ENCODE measurements at places on chromosomes 13 and 19. TPM values are rescaled to one million over a fixed set of nuclear protein-coding genes. Genes with fewer than 3 reads are reported as not detected.
A peak's percentile ranks its signal among the peaks of the same experiment; 100 is the strongest.

Gene DCT
- total RNA-seq, result not detected

Gene CPB2
- total RNA-seq, result 2.2 TPM

Gene IGFL3
- not detected for total RNA-seq

Gene SWSAP1
- total RNA-seq, result 0.37 TPM

Gene EPS8L1
- total RNA-seq, result 32.3 TPM

Gene IER2
- 150 TPM for total RNA-seq

- H3K4me1 ChIP-seq, result no peaks in the 10 kb centered on the region
- H3K36me3 ChIP-seq, result peaks cover 74% of the 10 kb centered on the region
- no peak for DNase-seq
- H3K27me3 ChIP-seq, result no peaks in the 10 kb centered on the region
- no peak overlapping the region for H3K4me3 ChIP-seq
Observed at GRCh38 chr13:49472186-49472585, 23.6 kb upstream of the PHF11 start.

GRCh38 chr19:4409123-4409933, 6.9 kb downstream of the CHAF1A start:
- no peaks in the 10 kb centered on the region for H3K36me3 ChIP-seq
- no peak for DNase-seq
- no peak overlapping the region for H3K4me3 ChIP-seq
- no peaks in the 10 kb centered on the region for H3K27me3 ChIP-seq
- no peaks in the 10 kb centered on the region for H3K4me1 ChIP-seq

- H3K27me3 ChIP-seq, result no peaks in the 10 kb centered on the region
- H3K4me3 ChIP-seq, result peak within 1 kb of the TSS; percentile 78
- DNase-seq, result peak; percentile 100
- H3K36me3 ChIP-seq, result no peaks in the 10 kb centered on the region
Observed at GRCh38 chr19:11597202-11598102, at the start of gene ZNF627. Gene ZNF627, plus strand, starts transcription at chr19:11597483. Its CDS starts 145 bp downstream, at chr19:11597628.

- no peaks in the 10 kb centered on the region for H3K27me3 ChIP-seq
- no peak for DNase-seq
- H3K4me3 ChIP-seq, result no peak overlapping the region
- H3K36me3 ChIP-seq, result no peaks in the 10 kb centered on the region
- peaks cover 19% of the 10 kb centered on the region for H3K4me1 ChIP-seq
Observed at GRCh38 chr19:48777720-48778119, 22.4 kb downstream of the FGF21 start.

GRCh38 chr19:16660763-16661479, at the start of gene TMEM38A:
Gene TMEM38A, plus strand, starts transcription at chr19:16661139. Its CDS starts 79 bp downstream, at chr19:16661218.
- no peaks in the 10 kb centered on the region for H3K27me3 ChIP-seq
- peaks cover 22% of the 10 kb centered on the region for H3K36me3 ChIP-seq
- peaks cover 43% of the 10 kb centered on the region for H3K4me1 ChIP-seq
- peak; percentile 81 for DNase-seq
- H3K27ac ChIP-seq, result peak within 1 kb of the TSS; percentile 85
- H3K4me3 ChIP-seq, result peak within 1 kb of the TSS; percentile 74

DNA sequence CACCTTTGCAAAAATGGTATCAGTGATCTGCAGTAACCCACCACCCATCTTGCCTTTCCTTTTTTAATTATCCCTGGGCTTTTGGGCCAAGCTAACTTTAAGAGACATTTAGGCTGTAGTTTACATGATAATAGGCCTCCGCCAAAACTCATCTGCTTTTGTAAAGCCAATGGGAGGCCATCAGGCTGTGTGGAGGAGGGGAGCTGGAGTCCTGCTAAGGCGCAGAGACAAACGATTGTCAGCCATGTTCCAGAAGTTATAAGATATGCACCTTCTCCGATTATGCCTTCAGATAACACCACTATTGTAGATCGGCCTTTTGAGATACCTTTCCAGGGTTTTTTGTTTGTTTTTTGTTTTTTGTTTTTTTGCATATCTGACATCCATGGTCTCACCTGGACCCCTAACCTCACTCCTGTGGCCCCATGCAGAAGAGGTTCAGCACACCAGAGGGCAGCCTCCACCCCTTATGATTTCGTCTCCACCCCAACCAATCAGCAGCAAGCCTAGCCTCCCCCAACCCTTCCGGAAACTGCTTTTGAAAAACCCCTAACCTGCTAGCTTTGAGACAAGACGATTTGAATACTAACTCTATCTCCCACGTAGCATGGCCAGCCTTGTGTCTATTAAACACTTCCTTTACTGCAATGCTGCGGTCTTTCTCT, 113.9 kb upstream of the UBL3 start:
- no peak overlapping the region for H3K4me3 ChIP-seq
- no peaks in the 10 kb centered on the region for H3K4me1 ChIP-seq
- DNase-seq, result no peak
- no peaks in the 10 kb centered on the region for H3K27me3 ChIP-seq
- H3K36me3 ChIP-seq, result no peaks in the 10 kb centered on the region

GRCh38 chr19:35044317-35045117, 3.0 kb downstream of the HPN start:
- no peaks in the 10 kb centered on the region for H3K36me3 ChIP-seq
- H3K27me3 ChIP-seq, result no peaks in the 10 kb centered on the region

DNA sequence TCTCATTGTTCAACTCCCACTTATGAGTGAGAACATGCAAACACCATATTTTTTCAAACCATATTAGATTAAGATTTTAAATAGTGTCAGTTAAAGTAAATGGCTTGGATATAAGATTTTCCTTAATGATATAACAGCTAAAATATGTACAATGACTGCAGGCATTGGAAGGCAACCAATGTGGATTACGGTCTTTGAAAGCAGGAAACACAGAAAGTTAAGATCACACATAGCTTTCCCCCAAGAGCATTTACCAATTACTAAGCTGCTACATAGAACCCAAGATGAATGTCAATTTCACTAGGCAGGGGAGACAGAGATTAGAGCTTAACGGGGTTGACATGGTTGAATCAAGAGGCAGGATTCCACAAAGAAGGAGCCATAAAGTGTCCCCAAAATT, 173.2 kb upstream of the TRPC4 start:
- H3K36me3 ChIP-seq, result peaks cover 3% of the 10 kb centered on the region
- no peak for DNase-seq
- H3K4me1 ChIP-seq, result no peaks in the 10 kb centered on the region
- H3K27ac ChIP-seq, result no peak overlapping the region
- no peaks in the 10 kb centered on the region for H3K27me3 ChIP-seq
